ENCODE measurements at places on chromosomes 3 and 15.

- DNase-seq: peak; percentile 81
These were observed 4.2 kb upstream of the GMPPB start for GRCh38 chr3:49727924-49728361.

- DNase-seq: no peak
These were observed 311.1 kb downstream of the ZPLD1 start for GRCh38 chr3:102745881-102746280.

DNA sequence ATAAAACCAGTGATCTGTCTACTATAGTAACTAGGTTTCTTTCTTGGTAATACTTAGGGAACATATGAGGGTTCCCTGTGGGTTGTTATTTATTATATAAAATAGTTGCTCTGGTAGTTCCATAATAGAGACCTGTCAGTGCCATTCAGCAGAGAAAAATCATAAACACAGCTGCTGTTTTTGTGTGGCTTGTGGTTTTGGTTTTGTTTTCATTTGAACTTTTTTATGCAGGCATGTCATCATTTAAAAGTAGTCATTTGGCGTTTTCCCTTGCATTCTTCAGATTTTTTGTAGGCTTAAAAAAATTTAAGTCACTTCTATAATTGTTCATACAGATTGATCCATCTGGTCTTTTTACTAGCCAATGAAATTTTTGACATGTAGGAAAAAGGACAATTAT lies 47.9 kb downstream of the PIK3CA start:
- no peak for DNase-seq

- DNase-seq: no peak
These were observed 33.6 kb downstream of the HPS3 start for GRCh38 chr3:149163066-149163465.

- DNase-seq: no peak
These were observed 356.0 kb downstream of the SHQ1 start for GRCh38 chr3:72492240-72492639.

Data from posterior cingulate gyrus (tissue), 11 donors.